Activated CD4-positive, alpha-beta T cell treated with anti-CD3 and anti-CD28 coated beads for 24 hours (primary cell): ENCODE measurements at places on chromosomes 7 and 10.

GRCh38 chr7:7858559-7858958 is 110.0 kb upstream of the GLCCI1 start:
- DNase-seq, result no peak

GRCh38 chr7:32020551-32021159 is 49.6 kb downstream of the PDE1C start:
- no peak for DNase-seq

GRCh38 chr10:52949899-52950298 is 177.3 kb upstream of the MBL2 start:
- DNase-seq, result no peak

- no peak for DNase-seq
Observed at GRCh38 chr7:41033500-41033899, 669.4 kb downstream of the INHBA start.

DNA sequence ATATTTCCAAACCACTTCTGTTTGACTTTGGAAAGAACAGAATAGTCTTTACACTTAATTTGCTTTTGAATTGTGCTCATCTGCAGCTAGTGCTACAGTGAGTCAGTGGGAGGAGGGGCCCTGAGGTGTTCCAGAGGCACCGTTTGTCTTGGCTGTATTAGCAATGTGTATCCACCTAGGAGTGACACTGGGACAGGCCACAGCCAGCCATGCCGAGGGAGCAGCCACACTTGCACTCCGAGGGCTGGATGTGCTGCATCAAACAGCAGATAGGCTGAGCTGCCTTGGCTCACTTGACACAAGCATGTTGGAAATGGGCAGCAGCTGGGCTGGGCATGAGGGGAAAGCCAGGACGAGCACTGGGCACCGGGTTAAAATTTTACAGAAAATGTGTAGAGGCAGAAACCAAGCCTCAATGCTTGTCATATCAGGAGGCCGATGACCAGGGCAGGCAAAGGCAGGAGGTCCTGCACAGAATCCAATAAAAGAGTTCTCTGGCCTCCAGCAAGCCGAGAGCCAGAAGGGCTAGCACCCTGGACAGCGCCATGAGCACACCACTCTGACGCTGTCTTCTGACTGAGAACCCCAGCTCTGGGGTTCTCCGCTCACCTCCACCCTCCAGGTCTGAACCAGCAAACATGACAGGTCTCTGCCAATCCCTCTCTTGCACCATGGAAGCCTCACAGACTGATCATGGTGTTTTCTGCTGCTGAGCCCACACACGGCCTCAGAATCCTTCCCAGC is 163.3 kb downstream of the GRID1 start:
- DNase-seq, result no peak

DNA sequence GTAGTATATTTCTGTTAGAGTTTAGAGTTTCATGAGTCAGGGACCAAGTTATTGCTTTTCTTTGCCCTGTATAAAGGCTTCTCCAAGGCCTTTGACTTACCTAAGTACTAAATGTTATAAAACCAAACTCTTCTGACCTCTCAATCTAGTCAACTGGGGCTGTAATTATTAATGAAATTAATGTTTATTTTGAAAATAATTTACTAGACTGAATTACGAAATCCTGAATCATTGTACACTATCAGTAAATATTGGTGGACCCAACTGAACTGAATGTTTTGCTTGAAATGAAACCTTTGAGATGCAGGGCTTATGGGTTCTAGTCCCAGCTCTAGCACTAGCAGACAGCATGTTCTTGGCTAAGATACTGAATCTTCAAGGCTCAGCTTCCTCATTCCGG is 1.7 kb upstream of the CYP2C9 start:
- no peak for DNase-seq

DNA sequence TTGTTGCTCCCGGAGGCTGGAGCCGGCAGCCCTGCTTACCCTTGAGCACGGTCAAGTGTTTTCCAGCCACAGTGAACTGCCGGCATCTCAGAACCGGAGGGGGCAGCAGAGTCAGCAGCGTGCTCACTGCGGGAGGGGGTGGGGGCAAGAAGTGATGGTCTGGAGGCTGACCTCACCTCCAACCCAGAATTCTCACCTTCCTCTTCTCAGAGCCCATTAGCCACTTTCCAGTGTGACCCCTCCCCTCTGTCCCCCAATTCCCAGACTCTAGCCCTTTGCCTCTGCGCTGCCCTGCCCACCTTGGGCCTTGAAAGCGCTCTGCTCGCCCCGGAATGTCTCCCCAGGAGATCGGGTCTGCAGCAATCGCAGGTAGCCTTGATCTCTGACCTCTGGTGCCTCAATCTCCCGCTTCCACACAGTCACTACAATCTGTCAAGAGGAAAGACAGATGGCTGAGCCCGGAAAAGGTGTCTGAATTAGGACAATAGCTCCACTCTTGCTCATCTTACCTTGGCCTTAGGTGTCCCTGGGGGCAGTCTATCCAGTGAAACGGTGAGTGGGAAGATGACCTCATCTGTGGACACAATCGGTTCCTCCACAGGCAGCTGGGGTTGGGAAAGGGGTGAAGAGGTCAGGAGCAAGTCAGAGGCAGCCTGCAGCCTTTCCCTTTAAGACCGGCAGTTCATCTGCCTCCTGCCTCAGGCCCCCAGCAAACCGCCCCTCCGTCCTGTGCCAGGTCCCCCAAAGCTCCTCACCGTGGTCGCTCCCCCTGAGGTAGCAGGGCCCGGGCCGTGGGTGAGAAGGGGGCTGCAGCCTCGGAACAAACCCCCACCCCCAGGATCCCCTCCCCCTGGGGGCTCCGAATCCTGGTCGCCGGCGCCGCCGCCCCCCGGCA is 942 bp downstream of the TRAPPC14 start:
- no peak for DNase-seq

DNA sequence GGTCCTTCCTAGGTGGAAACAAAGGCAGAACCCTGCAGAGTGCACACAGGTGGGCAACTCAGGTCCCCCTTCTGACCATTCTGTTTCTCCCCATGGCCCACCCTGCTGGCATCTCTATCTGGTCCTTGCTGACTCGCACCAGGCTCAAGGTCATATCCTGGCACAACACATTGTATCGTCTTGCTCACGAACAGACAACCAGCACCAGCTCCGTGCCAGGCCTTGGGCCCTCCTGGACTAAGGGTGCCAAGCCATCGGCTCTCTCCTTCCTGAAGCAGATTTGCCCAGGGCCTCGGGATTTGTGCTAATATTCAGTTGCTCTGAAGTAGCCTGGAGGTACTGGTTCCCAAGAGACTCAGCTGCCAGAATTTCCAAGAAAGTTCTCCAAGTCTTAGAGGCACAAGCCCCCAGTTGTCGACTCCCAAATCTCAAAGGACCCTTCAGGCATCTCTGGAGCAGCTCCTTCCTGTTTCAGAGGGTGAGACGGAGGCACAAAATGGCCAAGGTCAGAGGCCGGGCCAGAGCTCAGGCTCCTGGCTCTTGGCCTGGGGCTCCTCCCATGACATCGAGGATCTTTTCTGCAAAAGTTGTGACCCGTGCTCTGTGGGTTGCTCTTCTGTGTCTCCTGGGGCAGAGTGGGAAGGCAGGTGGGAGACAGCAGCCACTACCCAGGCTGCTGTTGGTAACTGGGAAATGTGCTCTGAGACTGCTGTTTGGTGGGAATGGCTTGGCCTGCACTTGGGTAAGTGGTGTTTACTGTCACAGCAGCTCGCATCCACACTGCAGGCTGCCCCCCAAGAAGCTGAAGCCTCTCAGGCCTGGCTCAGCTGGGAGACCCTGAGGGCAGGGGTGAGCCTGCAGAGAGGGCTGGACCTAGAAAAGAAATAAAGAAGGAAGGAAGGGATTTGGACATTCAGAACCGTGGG is 121.3 kb downstream of the RGS10 start:
- no peak for DNase-seq

GRCh38 chr7:137213744-137214143 is 129.8 kb downstream of the PTN start:
- no peak for DNase-seq

GRCh38 chr10:26199841-26200240 is 16.7 kb upstream of the GAD2 start:
- no peak for DNase-seq

DNA sequence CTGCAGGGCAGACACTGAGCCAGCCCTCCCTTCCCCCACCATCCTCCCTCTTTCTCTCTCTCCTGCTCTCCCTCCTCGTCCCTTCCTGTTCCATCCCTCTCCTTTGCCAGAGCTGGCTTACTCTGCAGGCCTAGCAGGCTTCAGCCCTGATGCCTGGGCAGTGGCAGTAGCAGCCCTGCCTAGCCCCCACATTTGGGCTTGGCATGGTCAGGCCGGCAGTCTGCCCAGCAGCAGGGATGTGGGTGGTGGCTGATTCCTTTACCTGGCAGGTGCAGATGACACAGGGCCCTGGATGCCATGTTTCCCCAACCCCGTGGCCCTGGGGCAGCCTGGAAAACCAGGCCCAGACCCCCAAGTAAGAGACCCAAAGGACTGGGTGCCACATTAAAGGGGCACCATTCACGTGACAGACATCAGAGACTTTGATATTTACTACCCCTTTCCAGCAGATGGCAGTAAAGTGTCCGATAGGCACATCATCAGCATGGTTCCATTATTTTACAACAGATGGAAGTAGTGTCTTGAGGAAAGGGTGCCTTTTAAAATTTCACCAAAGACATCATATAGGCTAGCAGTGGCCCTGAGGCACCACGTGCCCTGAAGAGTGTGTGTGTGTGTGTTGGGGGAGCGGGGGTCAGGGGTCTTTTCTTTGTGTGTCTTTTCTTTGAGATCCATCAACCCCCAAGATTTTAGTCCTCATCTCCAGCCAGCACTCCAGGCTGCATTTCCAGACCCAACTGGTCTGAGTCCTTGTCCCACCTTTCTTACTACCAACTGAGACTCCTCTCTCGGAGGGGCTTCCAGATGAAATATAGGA is 5.9 kb downstream of the KCP start:
- DNase-seq, result peak; percentile 24

DNA sequence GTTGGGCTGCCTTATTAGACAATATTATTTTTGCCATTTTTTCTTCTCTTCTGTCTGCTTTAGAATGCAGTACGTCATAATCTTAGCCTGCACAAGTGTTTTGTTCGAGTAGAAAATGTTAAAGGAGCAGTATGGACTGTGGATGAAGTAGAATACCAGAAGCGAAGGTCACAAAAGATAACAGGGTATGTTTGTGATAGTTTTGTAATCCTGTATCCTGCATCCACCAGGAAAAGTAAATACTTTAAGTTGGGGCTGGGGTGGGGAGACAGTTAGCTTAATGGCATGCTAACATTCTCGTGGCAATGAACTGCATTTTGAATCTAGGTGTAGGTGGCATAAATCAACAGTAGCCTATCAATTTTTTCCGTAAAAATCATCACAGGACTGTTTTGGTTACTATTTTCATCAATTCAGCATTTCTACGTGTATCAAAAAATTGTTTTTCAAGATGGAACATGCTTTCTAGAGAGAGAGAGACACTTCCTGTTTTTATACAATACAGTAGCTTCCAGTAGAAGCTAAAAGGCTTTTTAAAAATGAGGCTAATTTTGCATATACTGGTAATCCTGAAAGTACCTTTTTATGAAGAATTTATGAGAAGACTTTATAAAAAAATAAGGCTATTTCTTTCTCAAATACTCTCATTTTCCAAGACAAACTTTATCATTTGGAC is 247.5 kb downstream of the FOXP2 start:
- no peak for DNase-seq

DNA sequence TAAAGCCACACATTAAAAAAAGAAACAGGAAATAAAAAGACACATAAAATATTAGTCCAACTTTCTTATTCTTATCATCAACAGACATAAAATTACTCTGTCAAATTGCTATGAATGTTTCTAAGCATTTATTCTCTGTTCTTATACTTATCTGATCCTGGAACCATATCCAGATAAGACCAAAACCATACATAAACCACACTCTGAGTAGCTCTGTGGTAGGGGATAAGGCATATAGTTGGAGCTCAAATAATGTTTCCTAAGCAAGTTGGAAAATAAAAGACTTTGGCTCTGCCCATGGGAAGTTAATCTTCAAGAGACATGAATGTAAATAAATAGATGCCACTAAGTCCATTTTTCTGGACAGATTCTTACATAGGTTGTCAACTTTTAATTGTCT is 103.1 kb upstream of the PLXDC2 start:
- no peak for DNase-seq

GRCh38 chr10:46225597-46225996 is 61.2 kb upstream of the ANTXRL start:
- no peak for DNase-seq
